Activated T-cell treated with anti-CD3 and anti-CD28 coated beads, Interleukin-2, amount 50 U/mL, for 72 hours (primary cell): ENCODE measurements at places on chromosomes 5 and 9. TPM values are rescaled to one million over a fixed set of nuclear protein-coding genes. Genes with fewer than 3 reads are reported as not detected.

The C8G gene
- total RNA-seq = 2.6 TPM

GRCh38 chr5:142295084-142295758 lies 29.6 kb downstream of the SPRY4 start:
- H3K27me3 ChIP-seq = no peaks in the 10 kb centered on the region
- no peak overlapping the region for H3K27ac ChIP-seq
- no peak overlapping the region for H3K4me3 ChIP-seq
- H3K36me3 ChIP-seq = no peaks in the 10 kb centered on the region
- H3K4me1 ChIP-seq = no peaks in the 10 kb centered on the region
- no peak for DNase-seq

The AJM1 gene
- 5.7 TPM for total RNA-seq

DNA sequence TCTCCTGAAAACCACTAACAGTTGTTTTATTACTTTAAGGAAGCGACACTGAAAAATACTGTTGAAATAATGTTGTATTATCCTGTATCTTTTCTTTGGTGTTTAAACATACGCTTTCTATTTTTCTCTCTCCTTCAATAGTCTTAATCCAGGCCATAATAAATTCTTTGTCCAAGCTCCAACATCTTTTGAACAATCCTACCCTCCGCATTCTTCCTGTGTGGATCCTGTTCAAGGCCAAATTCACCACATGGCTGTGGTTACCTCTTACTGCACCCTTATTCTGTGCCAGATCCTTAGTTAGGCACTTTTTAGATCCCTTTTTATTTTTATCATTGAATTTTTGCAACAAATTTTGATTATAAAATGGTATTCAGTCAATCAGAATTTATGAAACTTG lies 1691.5 kb downstream of the MAT2B start:
- H3K4me1 ChIP-seq = no peaks in the 10 kb centered on the region
- no peaks in the 10 kb centered on the region for H3K27me3 ChIP-seq
- no peak for DNase-seq

DNA sequence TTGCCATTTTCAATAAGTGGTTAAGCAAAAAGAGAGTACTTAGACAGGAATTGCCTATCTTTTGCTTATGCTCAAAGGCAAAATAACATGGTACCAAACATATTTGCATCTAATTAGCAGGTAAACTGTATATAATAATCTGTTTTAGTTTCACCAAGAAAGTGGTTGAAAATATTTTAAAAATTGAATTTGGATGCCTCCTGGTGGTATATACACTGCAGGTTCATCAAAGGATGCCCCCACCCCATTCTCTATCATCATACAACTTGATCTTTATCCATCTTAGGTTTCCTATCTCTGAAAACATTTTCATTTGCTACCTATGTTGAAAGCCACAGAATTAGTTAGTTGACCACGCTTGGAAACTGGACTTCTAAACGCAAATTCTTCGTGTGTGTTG lies 47.0 kb upstream of the MROH2B start:
- no peaks in the 10 kb centered on the region for H3K27me3 ChIP-seq
- H3K27ac ChIP-seq = no peak overlapping the region
- no peak for DNase-seq
- no peaks in the 10 kb centered on the region for H3K36me3 ChIP-seq
